ENCODE measurements at places on chromosomes 12 and 14.

DNA sequence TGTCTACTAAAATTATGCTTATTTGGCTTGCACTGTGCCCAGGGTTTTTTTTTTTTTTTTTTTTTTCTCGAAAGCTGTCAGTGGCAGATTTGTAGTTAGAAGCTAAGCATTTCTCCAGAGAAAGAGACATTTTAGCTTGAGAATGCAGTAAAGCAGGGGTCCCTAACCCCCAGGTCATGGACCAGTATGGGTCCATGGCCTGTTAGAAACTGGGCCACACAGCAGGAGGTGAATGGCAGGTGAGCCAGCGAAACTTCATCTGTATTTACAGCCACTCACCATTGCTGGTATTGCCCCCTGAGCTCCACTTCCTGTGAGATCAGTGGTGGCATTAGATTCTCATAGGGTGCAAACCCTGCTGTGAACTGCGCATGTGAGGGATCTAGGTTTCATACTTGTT lies 73.7 kb downstream of the TMTC2 start:
- no peak for DNase-seq

DNA sequence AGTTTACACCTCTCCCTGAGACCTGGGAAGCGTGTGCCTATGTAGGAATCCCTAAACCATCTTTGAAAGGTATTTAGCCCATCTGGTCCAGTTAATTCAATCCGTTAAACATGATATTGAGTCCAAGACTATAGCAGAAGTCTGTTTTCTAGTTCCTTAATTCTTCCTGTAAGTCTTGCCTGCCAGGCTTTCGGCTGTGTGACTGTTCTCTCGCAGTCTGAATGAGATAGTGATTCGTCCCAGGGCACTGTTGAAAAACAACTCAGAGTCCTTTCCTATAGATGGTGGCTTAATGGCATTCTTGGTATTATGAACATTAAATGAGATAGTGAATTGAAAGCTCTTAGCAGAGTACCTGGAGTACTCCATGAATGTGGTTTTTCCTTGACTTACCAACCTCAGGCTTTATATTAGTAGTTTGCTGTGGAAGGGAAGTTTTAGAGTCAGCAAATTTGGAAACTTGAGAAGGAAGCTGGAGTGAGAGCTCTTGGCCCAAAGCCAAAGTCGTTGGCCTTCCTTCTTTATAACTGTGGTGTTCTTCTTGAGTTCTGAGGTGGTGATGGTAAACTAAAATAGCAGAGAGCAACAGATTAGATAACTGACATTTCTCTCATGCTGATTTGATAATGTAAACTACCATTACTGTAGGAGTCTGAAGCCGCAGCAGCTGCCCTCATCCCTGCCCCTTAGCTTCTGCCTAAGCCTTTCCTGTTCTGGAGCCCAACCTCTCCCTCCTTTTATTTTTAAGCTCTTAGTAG lies 76.5 kb downstream of the TGFB3 start:
- DNase-seq: no peak

DNA sequence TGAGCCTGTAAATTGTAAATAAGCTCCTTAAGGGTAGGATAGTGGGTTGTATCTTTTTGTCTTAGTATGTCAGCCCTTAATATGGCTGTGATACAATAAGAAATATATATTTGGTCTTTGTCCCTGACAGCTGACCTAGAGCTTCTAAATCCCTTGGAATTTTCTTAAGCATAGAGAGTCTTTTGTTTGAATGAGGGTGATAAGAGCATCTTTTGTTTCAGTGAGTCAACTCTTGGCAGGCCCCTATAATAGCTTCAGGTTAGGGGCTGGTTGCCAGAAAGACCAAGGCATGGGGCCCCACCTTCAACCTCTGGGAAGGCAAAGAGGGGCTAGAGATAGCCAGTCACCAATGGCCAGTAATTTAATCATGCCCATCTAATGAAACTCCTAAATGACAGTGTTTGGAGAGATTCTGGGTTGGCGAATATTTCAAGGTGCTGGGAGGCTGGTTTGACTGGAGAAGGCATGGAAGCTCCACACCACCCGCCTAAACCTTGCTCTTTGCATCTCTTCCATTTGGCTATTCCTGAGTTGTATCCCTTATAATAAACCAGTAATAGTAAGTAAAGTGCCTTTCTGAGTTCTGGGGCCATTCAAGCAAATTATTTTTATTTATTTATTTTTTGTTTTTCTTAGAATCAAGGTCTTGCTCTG lies 10.5 kb downstream of the PALS1 start:
- DNase-seq: no peak

- no peak for DNase-seq
These were observed 3.5 kb upstream of the KCNK10 start for GRCh38 chr14:88326352-88327103.

DNA sequence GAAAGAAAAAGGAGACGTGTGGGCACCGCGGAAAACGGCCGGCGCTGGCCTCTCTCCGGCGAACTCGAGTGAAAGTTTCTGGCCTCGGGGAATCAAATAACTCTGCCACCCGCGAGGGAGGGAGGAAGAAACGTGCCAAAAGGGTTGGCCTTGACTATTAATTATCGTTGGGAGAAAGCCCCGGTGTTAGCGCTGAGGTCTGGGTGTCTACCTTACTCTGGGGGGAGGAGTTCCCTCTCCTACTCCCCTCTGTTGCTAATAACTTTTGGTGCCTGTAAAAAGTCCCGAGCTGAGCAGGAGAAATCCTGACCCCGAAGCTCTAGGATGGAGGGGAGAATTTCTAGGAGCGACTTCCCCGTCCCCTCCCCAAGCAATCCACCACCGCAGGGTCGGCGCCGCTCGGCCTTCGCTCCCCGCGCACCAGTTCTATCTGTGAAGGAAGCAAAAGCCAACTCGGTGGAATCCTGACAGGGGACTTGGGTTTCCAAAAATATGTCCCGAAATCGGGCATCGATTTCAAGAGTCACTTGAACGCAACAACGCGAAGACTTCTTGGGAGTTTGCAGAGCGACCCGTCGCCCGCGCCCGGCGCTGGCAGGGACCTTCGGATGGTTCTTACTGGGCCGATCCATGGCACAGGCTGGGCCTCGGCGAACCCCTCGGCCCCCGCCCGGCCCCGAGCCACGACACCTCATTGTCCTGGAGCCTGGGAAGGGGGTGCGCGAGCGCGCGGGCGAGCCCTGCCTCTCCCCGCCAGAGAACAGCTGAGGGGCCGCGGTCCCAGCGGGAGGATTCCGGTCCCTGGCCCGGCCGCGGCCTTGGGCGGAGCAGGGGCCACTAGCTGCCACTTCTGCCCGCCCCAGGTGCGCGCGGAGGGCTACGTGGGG lies 1.7 kb downstream of the OTX2 start:
- no peak for DNase-seq

DNA sequence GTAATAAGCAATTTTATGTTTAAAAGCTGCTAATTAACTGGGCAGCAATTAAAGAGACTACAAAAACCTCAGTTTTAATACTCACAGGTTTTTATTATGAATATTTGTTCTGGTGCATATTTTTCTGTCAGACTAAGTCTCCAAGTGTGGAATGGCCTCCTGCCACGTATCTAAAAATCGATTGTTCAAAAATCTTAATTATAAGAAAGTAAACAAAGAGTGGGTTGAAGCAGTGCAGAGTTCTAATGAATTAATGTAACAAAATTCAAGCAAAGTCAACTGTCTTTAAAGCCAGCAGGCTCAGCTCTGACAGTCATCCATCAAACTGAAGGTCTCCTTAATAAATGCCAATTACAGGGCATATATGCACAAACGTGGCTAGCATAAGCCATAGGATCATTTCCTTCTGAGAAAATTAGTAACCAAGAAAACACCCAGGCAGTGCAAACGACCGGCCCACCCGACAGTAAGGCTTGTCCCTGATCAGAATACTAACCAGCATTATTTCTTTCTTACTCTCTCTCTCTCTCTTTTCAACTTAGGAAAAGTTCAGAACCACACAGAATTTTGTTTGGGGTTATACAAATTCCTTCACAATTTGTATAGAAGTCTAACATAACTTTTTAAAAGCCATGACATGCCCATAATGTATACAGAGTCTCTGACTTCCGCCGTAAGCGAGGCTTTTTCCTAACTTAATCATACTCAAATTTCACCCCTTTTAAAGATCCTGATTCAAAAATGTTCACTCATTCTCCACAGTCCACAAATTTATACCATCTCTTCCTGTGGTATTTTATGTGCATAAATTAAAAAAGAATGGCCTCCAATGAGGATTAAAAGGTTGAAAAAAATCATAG lies 83.8 kb downstream of the SLC25A21 start:
- no peak for DNase-seq

GRCh38 chr12:117427211-117427610 lies 65.8 kb upstream of the NOS1 start:
- no peak for DNase-seq

GRCh38 chr14:70919774-70920173 lies 12.5 kb downstream of the PCNX1 start:
- no peak for DNase-seq

- DNase-seq: no peak
These were observed 122.6 kb downstream of the CALM1 start for GRCh38 chr14:90519262-90519920.

GRCh38 chr12:56338308-56339157 lies at the start of gene IL23A:
Gene IL23A, plus strand, starts transcription at chr12:56338884. Its CDS starts 161 bp downstream, at chr12:56339045.
- DNase-seq: peak; percentile 86

GRCh38 chr14:50832935-50833630 lies 2.1 kb upstream of the NIN start:
- no peak for DNase-seq

DNA sequence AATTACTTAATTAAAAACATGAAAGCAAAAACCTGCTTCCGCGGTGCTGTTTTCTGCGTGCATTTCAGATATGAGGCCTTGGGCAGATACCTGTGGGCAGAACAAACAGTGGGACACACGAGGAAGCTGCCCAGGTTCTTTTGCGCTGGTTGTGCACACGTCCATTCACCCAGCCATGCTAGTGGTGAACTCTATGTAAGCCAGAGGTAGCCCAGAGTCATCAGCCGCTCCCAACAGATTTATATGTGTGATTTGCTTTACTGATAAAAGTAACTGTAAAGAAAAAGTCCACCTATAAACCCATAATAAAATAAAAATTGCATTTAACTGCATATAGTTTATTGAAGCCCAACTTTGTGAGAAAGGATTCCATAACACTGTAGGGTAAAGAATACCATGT lies 47.1 kb upstream of the TMEM260 start:
- DNase-seq: no peak

DNA sequence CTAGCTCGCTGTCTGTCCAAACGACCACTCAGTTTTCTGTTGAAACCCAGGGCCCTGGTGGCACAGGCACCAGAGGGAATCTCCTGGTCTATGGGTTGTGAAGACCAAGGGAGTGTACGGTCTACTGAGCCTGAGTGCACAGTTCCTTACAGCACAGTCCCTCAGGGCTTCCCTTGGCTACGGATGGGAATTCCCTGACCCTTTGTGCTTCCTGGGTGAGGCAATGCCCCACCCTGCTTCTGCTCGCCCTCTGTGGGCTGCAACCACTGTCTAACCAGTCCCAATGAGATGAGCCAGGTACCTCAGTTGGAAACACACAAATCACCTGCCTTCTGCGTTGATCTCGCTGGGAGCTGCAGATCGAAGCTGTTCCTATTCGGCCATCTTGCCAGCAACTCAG lies 22.6 kb downstream of the GPHN start:
- no peak for DNase-seq

- DNase-seq: no peak
These were observed 44.5 kb downstream of the CORO1C start for GRCh38 chr12:108686780-108687179.

- no peak for DNase-seq
These were observed 397.7 kb upstream of the PRICKLE1 start for GRCh38 chr12:42987216-42987650.

GRCh38 chr12:117629454-117629853 lies 268.0 kb upstream of the NOS1 start:
- DNase-seq: no peak

GRCh38 chr12:116677202-116677661 lies 60.6 kb downstream of the SPRING1 start:
- DNase-seq: no peak

GRCh38 chr12:46159309-46159901 lies 109.4 kb downstream of the SLC38A1 start:
- no peak for DNase-seq

GRCh38 chr12:124582108-124582424 lies 14.7 kb upstream of the NCOR2 start:
- no peak for DNase-seq

DNA sequence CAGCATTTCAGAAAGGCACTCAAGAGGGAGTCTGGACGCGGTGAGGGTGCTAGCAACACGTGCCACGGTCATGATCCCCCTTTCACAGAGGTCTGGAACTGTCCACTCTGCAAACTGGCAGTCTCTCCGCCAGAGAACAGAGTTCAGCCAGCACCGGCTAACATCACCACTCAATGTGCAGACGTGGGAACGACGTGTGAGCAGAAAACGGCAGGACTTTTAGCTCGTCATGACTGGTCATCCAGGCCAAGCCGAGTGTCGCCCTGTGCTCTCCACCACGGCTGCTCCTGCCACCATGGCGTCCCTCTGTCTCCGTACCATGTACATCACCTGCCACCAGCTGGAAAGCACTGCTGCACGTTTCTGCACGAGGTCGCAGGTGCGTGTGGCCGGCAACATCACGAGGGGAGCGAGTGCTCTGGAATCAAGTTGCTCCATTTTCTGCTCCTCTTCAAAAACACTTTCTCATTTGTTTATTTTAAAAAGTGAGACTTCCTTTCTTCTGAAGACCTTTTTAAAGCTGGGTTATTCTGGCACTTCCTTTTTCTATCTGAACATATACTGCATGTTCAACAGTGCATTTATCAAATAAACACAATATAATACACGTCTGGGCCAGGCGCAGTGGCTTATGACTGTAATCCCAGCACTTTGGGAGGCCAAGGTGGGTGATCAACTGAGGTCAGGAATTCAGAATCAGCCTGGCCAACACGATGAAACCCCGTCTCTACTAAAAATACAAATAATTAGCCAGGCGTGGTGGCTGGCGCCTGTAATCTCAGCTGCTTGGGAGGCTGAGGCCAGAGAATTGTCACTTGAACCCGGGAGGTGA lies 28.0 kb downstream of the SLC15A4 start:
- no peak for DNase-seq

- no peak for DNase-seq
These were observed 6.5 kb downstream of the NAB2 start for GRCh38 chr12:57095440-57095839.

DNA sequence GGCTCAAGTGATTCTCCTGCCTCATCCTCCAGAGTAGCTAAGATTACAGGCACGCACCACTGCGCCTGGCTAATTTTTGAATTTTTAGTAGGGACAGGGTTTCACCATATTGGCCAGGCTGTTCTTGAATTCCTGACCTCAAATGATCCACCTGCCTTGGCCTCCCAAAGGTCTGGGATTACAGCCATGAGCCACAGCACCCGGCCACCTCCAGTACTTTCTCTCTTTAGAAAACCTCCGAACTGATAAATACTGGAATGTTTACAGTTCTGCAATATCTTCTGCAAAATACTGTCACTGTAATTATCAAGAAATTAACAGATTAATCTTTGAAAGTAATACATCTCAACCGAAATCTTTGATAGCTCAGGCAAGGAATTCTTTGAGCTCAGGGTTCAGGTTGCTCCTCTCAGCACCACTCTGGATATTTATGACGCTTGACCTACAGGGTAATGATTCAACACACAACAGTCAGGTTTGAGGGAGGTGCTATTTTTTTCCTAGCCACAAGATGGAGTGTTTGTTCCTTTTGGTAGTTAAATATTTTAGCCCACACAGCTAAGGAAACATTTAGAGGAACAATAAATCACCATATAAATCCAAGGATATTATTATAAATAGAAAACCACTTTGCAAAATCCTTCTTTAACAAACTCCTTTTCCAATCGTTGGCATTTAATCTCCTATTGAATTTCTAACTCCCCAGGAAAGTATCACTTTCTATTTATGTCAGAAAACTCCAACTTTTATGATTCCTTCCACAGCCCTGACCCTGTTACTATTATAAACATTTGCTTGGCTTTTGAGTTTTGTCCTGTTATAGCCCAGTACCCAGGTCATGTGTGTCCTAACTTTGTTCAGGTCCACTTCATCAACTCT lies 48.6 kb upstream of the GTF2A1 start:
- no peak for DNase-seq
